Esophagus squamous epithelium (tissue), 5 donors: ENCODE measurements at places on chromosomes 7 and 10.

DNA sequence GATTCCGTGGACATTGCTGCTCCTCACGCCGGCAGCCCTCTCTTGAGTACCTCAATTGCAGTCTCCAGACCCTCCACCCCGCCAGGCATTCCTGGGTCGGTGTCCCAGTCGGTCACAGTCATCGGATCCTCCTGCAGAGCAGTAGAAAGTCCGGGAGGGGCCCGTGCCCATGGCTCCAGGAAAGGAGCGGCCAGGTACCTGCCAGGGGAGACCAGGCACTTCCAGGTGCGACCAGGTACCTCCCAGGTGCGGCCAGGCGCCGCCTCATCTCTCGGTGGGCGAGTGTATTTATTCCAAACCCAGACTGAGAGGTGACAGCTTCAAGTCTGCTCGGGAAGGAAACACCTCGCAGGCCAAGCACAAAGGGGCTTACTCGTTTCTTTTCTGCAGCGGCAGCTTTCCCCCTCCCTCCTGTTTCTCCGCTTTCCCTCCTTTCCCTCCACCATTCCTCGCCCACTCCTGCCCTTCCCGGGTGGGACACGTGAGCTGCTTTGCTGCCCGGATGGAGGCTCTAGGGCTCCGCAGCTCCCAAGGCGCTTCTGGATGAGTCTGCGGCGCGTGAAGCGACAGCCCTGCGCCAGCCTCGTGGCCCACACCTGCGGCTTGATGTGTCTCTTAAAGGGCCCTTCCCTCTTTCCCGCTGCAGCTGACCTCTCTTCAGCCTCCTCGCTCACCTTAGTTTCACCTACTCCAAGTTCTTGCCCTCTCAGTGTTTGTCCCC is 39.4 kb upstream of the AGK start:
- no peak for DNase-seq

- no peak for DNase-seq
Measured at GRCh38 chr7:111873963-111874690, 311.8 kb upstream of the IMMP2L start.

DNA sequence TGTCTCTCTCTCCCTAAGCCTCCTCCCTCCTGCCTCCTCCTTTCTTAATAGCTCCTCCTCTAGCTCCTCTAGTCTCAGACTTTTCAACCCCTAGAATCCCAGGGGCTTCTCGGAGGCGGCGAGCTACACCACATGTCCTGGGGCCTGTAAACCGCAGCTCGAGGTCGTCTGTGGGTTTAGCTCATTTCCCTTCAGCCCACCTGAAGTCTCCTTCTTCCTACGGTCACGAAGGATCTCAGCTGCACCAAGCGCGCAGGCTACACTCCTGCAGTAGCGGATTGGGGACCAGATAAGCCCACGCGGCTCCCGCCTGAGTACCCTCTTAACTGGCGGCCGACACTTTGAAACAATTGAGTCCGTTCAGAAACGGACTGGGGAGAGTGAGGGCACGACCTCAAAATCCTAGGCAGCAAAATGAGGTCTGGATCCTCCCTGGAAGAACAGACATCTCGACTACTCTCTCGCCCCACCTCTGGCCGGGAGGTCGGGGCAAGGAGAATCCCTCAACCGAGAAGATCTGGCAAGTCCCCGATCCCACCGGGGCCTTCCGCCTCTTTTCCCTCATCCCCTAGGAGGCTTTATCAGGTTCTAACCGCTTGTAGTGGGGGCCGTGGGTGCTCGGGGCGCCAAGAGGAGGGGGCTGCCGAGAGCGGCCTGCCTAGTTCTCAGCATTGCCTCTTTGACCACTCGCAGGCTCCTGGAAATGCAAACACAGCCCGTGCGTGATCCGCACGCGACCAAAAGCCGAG is 1.3 kb upstream of the SORCS3 start:
- DNase-seq: no peak

DNA sequence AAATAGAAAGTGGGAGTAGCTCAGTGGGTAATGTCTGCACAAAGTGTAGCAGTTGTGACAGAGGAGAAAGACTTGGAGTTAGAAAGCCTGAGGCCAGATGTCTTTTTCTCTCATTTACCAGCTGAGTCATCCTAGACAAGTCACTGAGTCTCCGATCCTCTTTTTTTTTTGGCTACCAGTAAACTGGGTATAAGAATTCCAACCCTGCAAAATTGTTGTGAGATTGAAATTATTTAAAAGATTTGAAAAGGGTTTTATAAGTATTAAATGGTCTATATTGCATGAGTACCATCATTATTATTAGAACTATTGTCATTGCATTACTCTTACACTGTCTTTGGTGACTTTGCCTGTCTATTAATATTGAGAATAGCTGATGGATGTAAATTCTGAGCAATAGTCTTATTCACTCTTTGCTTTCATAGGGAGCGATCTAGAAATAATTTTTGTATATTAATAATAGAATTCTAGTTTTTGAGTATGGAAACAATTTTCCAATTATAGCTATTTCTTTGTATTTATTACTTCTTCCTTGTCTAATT is 74.0 kb downstream of the ARID5B start:
- DNase-seq: no peak

DNA sequence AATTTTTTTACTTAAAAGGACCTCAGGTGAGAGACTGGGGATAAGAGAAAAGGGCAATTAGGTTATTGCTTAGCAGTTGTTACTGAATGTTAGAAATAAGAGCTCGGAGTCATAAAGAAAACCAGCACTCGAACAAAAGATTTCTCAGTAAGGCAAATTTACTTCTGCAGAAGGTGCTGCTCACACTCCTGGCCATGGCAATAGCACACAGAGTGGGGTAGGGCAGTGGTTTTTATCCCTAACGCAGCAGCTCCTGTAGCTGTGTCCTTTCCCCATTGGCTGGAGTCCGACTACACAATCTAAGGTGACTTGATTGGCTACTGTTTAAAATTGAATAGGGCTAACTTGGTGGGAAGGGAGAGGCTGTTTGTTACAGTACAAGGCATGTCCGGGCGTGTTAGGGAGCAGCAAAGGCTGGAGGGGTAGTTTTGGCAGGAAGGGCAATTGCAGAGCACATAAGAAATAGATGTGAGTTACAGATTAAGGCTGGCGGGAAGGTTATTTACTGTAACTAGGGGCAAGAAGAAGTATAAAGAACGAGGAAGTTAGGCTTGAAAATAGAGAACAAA is 112.1 kb downstream of the AKR1D1 start:
- no peak for DNase-seq

- no peak for DNase-seq
Measured at GRCh38 chr7:75716992-75717626, 21.6 kb downstream of the HIP1 start.
